Bone marrow (tissue), 2 donors: ENCODE measurements at places on chromosomes 5 and 9.
A peak's percentile ranks its signal among the peaks of the same experiment; 100 is the strongest.

DNA sequence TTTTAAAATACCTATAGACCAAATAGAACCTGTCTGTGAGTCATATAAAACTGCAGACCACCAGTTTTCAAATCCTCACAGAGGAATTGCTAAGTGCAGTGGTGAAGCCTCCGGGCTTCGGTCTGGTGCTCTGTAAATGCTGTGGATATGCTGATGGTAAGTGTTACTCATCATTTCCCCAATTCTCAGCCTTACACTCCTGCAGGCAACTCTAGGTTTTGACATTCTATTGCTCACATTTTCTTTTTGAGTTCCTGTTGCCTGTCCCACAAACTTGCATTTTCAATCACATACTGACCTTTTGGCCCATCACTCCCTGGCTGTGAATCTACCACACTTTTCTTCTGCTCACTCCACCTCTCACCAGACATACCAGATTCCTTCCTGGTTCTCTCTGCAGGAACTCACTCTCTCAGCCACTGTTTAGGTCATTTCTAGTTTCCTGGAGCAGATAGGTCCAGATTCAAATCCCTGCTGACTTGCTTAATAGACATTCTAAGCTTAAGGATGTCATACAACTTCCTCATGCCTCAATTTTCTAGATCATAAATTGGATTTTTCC lies 192.9 kb downstream of the RAB3C start:
- no peak for DNase-seq

DNA sequence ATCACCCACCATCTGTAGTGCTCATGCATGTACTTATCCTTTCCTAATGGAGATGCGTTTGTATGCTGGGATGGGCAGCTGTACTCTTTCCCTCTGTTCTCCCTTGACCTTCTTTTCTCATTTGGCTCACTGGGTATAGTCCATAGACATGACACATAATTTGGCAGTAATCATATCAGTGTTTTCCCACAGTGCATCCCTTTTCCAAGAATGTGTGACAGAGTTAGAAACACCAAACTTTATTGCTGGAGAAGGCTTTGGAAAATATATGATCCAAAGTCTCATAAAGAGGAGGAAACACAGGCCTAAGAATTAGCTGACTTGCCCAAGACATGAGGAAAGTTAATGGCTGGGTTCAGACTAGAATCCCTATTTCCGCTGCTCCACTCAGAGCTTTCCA lies 1233.4 kb upstream of the DMAC1 start:
- no peak for DNase-seq

- no peak for DNase-seq
Measured at GRCh38 chr5:58153255-58153654, 306.6 kb downstream of the PLK2 start.

DNA sequence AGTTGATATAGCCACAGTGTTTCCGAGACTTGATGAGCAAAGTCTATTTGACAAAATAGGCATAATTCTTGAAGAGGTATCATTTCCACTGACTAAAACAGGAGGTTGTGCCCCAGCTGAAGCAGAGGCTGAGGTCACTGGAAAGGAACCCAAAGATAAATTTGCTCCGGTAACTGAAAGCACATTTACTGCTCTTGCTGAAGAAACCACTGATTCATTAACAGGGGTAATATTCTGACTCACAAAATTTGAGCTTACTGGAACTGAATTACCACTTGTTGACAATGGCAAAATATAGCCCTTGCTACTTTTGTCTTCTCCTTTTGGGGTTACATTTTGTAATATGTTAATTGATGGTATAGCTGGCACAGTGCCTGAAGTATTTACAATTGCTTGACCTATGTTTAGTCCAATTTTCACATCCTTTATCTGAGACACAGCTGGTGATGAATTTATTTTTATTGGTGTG lies 30.2 kb downstream of the MLANA start:
- DNase-seq: no peak

- DNase-seq: no peak
Measured at GRCh38 chr5:53038196-53038847, 49.2 kb downstream of the ITGA2 start.

GRCh38 chr5:142183561-142183960 lies 75.0 kb downstream of the NDFIP1 start:
- DNase-seq: no peak

GRCh38 chr9:20187318-20187717 lies 398.5 kb upstream of the SLC24A2 start:
- no peak for DNase-seq

- DNase-seq: no peak
Measured at GRCh38 chr9:89845321-89845720, 240.5 kb downstream of the GADD45G start.

- DNase-seq: no peak
Measured at GRCh38 chr5:40665635-40666298, 13.9 kb upstream of the PTGER4 start.

GRCh38 chr9:91567642-91568274 lies 144.1 kb upstream of the NFIL3 start:
- DNase-seq: no peak

DNA sequence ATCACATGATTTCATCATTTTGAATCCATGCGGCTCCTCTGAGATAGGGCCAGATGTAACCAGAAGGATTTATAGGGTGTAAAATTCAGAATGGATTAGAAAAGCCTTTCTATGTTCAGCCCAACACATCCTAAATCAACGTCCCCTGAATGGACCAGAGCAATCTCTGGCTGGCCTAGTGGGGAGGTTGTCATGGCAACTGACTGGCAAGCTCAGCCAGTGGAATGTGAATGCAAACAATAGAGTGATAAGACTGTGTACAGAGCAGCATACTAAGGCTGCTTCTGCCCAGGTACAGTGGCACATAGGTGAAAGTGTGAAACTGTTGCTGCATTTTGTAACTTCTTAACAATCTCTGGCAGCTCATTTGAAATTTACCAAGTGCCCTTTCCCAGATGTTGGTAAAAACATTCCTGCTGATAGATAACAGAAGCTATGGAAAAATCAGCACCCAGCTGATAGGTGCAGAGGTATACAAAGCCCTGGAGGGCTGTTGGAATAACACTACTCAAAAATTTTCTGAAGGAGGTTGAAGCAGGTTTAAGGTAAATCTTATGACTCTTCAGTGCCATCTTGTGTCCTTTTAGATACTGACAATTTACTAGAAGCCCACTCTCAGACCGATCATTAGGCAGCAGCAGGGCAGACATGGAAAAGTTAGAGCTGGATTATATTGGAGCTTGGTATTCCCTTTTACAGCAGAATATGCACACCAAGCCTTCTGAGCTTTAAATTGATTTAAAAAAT lies 267.2 kb downstream of the RAB3C start:
- peak; percentile 20 for DNase-seq

GRCh38 chr5:31731016-31731415 lies 92.1 kb downstream of the PDZD2 start:
- no peak for DNase-seq

- DNase-seq: no peak
Measured at GRCh38 chr5:131259326-131259725, 4.5 kb upstream of the CDC42SE2 start.
